ENCODE measurements at places on chromosomes 1 and 21. TPM values are rescaled to one million over a fixed set of nuclear protein-coding genes. Genes with fewer than 3 reads are reported as not detected.

GRCh38 chr1:199855580-199855979 lies 171.9 kb upstream of the NR5A2 start:
- no peak overlapping the region for H3K4me3 ChIP-seq
- H3K27ac ChIP-seq = no peak overlapping the region
- H3K4me1 ChIP-seq = peaks cover 5% of the 10 kb centered on the region
- H3K27me3 ChIP-seq = peaks cover 13% of the 10 kb centered on the region

DNA sequence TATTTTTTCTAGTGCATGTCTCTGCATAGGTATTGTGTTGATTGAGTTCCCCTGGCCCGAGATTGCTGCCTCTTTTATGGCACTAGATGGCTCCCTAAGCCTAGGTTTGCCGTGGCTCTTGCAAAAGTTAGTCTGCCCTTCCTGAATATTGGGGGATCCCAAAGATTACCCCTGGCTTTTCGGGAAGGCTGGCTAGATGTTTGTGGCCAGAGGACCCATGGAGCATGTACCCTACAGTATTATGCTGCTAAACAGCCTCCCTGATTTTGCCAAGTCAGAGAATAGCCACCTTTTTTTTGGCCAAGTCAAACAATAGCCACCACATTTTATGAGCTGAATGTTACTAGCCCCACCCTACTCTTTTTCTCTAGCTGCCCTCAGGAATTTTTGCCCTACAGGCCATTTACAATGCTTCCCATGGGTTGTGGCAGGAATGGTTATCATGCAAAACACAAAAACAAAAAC lies 343.2 kb downstream of the OLFM3 start:
- no peak overlapping the region for H3K27ac ChIP-seq
- no peaks in the 10 kb centered on the region for H3K36me3 ChIP-seq
- peaks cover 3% of the 10 kb centered on the region for H3K27me3 ChIP-seq

GRCh38 chr21:42592156-42592820 lies 61.1 kb upstream of the PDE9A start:
- no peak overlapping the region for H3K4me3 ChIP-seq
- no peak for DNase-seq
- H3K27me3 ChIP-seq = no peaks in the 10 kb centered on the region
- H3K36me3 ChIP-seq = no peaks in the 10 kb centered on the region

- DNase-seq = no peak
- H3K27ac ChIP-seq = no peak overlapping the region
- peaks cover 4% of the 10 kb centered on the region for H3K4me1 ChIP-seq
- H3K36me3 ChIP-seq = no peaks in the 10 kb centered on the region
- H3K4me3 ChIP-seq = no peak overlapping the region
These were observed 13.5 kb upstream of the CR2 start for GRCh38 chr1:207440626-207441025.

DNA sequence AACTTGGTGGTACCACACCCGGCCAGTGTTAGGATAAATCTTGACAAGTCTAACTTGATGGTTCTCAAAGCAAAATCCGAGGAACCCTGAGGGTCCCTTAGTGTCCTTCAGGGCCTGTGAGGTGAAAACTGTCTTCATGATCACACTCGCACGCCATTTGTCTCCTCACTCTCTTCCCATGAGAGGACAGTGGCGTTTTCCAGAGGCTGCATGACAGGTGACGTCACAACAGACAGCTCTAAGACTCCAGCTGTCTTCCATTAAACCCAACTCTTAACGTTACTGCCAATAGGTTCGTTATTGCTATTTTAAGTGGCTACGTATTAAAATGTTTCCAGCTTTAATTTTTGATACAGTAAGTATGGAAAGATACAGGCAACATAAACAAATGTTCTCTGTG lies 13.8 kb downstream of the CFAP74 start:
- peaks cover 4% of the 10 kb centered on the region for H3K4me1 ChIP-seq
- no peak overlapping the region for H3K4me3 ChIP-seq
- H3K36me3 ChIP-seq = no peaks in the 10 kb centered on the region
- no peak overlapping the region for H3K27ac ChIP-seq
- no peak for DNase-seq

DNA sequence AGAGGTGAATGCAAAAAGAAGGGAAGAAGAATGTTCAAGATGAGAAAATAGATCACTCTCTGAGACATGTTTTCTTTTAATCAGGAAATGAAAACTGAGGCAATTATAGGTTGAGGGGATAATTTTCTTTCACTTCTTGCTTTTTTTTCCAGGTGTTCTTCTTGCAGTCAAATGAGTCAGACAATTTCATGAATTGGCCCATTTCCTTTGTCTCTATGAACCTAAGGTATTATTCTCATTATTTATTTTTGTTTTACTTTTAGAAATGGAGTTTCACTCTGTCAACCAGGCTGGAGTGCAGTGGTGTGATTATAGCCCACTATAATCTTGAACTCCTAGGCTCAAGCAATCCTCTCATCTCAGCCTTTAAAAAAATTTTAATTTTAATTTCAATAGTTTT lies 3.5 kb upstream of the VASH2 start:
- H3K4me3 ChIP-seq = no peak overlapping the region
- peaks cover 4% of the 10 kb centered on the region for H3K4me1 ChIP-seq
- no peak for DNase-seq
- H3K36me3 ChIP-seq = no peaks in the 10 kb centered on the region
- H3K27ac ChIP-seq = no peak overlapping the region
- H3K27me3 ChIP-seq = peaks cover 30% of the 10 kb centered on the region

DNA sequence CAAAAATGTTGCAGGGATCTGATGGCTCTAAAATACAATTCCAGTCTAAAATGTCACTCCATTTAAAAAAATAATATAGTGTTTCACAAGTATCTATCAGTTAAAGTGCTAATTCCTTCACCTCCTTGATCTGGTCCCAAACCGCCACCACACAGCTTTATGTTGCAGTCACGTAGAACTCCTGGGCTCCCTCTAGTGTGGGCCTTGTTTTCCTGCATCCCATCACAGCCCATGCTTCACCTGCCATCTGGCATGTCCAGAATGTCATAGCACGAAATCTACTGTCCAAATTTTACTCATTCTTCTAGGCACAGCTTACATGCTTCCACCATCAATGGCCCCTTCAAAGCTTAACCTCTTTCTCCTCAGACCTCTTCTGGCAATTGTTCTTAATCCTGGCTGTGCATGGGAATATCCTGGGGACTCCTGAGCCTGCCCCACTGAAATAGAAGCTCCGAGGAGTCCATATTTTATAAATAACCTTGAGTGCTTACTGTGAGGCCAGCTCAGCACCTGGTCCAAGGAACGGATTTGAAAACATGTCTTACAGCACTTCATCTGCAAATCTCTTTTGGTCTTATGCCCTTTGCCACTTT lies 15.5 kb downstream of the FYB2 start:
- H3K27me3 ChIP-seq = peaks cover 1% of the 10 kb centered on the region
- H3K4me1 ChIP-seq = no peaks in the 10 kb centered on the region
- DNase-seq = peak; percentile 22
- H3K4me3 ChIP-seq = no peak overlapping the region

GRCh38 chr1:192252776-192253175 lies 64.0 kb upstream of the RGS21 start:
- H3K4me1 ChIP-seq = no peaks in the 10 kb centered on the region
- no peaks in the 10 kb centered on the region for H3K27me3 ChIP-seq
- H3K36me3 ChIP-seq = no peaks in the 10 kb centered on the region
- no peak overlapping the region for H3K27ac ChIP-seq

DNA sequence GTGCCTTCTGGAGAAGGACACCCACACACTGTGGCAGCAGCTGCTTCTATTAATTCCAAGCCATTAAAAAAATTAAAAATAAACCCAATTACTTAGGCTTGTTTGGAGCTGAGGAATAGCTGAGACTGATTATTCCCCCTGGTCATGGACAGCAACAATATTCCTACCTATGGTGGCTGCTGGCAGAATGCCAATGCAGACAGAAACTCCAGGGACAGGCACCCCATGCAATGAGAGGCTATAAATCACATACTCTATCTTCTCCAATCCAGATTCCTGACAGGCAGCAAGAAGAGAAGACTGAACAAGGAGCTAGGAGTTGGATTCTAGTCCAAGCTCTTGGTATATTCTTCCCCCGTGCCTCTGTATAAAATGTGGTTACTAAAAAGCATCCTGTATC lies 275.4 kb upstream of the BEND5 start:
- H3K36me3 ChIP-seq = no peaks in the 10 kb centered on the region
- no peaks in the 10 kb centered on the region for H3K4me1 ChIP-seq
- H3K27me3 ChIP-seq = peaks cover 4% of the 10 kb centered on the region
- DNase-seq = no peak

- peaks cover 1% of the 10 kb centered on the region for H3K27me3 ChIP-seq
- peaks cover 3% of the 10 kb centered on the region for H3K4me1 ChIP-seq
These were observed 1806.0 kb downstream of the MRPL39 start for GRCh38 chr21:23801292-23801691.

DNA sequence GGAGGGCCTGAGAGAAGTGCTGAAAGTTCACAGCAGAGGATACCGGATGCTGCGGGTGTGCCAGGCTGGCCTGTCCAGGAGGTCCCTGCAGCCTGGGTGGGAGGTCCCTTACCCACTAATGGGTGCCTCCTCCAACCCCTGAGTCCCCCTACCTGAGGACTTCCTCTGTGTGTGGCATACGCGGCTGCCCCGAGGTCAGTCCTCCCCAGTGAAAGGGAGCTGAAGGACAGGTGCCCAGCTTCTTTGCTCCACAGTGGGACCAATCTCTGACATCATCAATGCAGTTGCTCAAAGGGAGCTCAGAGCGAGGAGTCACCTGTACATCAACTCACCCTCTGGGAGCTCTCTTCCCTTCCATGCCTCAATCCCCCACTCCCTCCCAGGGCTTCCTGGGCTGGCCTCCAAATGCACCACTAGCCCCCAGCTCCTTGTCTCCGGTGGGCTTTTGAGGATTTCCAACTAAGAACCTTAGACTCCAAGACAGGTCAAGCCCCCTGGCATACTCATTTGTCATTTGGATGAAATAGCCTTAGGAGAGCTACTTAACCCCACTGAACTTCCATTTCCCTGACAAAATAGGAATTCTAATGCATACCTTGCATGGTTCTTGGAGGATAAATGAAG lies 53.9 kb downstream of the PDE9A start:
- H3K36me3 ChIP-seq = no peaks in the 10 kb centered on the region
- no peaks in the 10 kb centered on the region for H3K4me1 ChIP-seq
- H3K27me3 ChIP-seq = no peaks in the 10 kb centered on the region
- H3K27ac ChIP-seq = no peak overlapping the region

DNA sequence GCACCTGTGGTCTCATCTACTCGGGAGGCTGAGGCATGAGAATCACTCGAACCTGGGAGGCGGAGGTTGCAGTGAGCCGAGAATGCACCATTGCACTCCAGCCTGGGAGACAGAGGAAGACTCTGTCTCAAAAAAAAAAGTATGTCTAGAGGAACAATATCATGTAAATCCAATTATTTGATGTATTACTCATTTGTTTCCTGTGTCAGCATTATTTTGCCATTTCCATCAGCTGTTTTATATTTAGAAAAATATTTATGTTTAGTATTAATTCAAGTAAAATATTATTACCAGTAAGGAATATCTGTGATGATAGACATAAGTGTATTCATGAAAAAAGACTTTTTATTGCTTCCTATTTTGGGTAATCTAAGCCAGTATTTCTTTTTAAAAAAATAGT lies 13.0 kb downstream of the TDRKH start:
- H3K27me3 ChIP-seq = no peaks in the 10 kb centered on the region
- no peaks in the 10 kb centered on the region for H3K4me1 ChIP-seq
- DNase-seq = no peak
- H3K4me3 ChIP-seq = no peak overlapping the region

DNA sequence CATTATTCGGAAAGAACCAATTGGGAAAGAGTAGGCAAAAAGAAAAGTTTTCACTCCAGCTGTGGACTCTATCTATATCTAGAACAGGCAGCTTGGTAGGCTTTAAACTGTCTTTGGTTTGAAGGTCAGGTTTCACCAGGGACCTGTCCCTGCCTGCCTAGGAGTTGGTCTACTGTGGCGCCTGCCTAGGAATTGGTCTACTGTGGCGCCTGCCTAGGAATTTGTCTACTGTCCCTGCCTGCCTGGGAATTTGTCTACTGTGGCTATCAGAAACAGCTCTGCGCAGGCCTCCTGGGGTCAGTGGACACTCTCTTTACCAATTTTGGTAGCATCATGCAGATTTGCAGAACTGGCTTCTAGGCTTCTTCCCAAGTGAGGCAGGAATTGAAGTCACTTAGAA lies 13.8 kb downstream of the USP25 start:
- peaks cover 22% of the 10 kb centered on the region for H3K36me3 ChIP-seq
- H3K27ac ChIP-seq = no peak overlapping the region
- no peaks in the 10 kb centered on the region for H3K27me3 ChIP-seq

DNA sequence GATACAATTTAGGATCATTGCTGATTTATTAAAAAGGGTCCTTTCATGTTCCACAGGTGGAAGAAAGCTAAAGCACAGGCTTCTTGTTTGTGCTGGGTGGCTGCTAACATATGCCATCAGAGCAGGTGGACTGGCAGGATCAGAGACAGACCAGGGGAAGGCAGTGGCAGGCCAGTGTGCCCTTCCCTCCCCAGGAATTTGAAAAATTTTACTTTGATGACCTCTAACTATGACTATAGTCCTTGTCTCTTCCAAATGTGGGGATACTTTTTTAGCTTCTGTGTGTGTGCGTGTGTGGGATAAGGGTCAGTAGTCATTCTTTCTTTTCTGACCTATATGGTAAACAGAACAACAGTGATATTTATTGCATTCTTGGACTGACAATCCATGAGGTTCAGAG lies 49.9 kb downstream of the LHX9 start:
- DNase-seq = no peak
- H3K4me3 ChIP-seq = no peak overlapping the region
- peaks cover 2% of the 10 kb centered on the region for H3K27me3 ChIP-seq
- H3K36me3 ChIP-seq = no peaks in the 10 kb centered on the region

GRCh38 chr21:39181205-39181818 lies 1.9 kb downstream of the PSMG1 start:
- H3K27ac ChIP-seq = peak overlapping the region; percentile 47
- H3K36me3 ChIP-seq = peaks cover 33% of the 10 kb centered on the region
- no peaks in the 10 kb centered on the region for H3K27me3 ChIP-seq
- no peak for DNase-seq
- peak overlapping the region; percentile 87 for H3K4me3 ChIP-seq

DNA sequence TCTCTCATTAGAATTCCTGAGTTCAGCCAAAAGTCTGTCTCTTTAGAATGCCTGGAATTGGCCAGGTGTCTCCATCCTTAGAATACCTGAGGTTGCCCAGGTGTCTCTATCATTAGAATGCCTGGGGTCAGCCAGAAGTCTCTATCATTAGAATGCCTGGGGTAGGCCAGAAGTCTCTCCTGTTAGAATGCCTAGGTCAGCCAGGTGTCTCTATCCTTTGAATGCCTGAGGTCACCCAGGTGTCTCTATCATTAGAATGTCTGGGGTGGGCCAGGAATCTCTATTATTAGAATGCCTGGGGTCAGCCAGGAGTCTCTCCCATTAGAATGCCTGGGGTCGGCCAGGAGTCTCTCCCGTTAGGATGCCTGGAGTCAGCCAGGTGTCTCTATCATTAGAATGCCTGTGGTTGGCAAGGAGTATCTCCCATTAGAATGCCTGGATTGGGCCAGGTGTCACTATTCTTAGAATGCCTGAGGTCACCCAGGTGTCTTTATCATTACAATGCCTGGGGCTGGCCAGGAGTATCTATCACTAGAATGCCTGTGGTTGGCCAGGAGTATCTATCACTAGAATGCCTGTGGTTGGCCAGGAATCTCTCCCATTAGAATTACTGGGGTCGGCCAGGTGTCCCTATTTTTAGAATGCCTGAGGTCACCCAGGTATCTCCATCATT lies 43.0 kb downstream of the RNF187 start:
- H3K36me3 ChIP-seq = no peaks in the 10 kb centered on the region
- H3K27me3 ChIP-seq = peaks cover 17% of the 10 kb centered on the region
- H3K4me1 ChIP-seq = no peaks in the 10 kb centered on the region
- H3K27ac ChIP-seq = no peak overlapping the region
- H3K4me3 ChIP-seq = no peak overlapping the region
- DNase-seq = no peak

ACOT11 gene
- total RNA-seq = 1.1 TPM

FBXO2 gene
- total RNA-seq = 1.7 TPM

KCNJ15 gene
- total RNA-seq = 0.43 TPM

FCRL2 gene
- not detected for total RNA-seq

GBP7 gene
- total RNA-seq = 0.11 TPM

CCDC190 gene
- not detected for total RNA-seq

RNF186 gene
- not detected for total RNA-seq

PAQR7 gene
- total RNA-seq = 6.8 TPM

Measured in activated CD8-positive, alpha-beta T cell treated with anti-CD3 and anti-CD28 coated beads for 36 hours (primary cell).